T-helper 17 cell (primary cell): ENCODE measurements at places on chromosomes 11 and 22.
A peak's percentile ranks its signal among the peaks of the same experiment; 100 is the strongest.

- no peak for DNase-seq
These were observed 18.9 kb downstream of the AP1B1 start for GRCh38 chr22:29369460-29369859.

GRCh38 chr11:120950880-120951279 is 73.0 kb upstream of the TBCEL start:
- DNase-seq, result no peak

DNA sequence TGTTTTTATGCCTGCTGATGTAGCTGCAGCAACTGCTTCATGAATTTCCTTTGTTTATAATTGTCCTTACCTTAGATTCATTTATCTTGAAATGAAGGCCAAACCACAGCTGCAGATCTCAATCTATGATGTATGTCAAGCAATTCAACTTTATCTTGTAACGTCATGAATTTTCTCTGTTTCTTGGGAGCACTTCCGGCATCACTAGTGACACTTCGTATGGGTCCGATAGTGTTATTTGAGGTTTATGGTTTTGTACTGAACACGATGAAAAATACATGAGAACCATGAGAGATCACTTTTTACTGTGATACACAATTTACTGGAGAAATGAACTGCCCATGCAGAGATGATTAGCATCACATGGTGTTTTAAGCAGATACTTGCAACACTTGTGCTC is 98.5 kb downstream of the CSTPP1 start:
- no peak for DNase-seq

- DNase-seq, result no peak
These were observed 321.6 kb upstream of the B3GAT1 start for GRCh38 chr11:134733646-134734045.

- DNase-seq, result no peak
These were observed 3.0 kb upstream of the NRGN start for GRCh38 chr11:124736736-124737135.

GRCh38 chr22:48098243-48098920 is 1335.9 kb downstream of the TBC1D22A start:
- no peak for DNase-seq

DNA sequence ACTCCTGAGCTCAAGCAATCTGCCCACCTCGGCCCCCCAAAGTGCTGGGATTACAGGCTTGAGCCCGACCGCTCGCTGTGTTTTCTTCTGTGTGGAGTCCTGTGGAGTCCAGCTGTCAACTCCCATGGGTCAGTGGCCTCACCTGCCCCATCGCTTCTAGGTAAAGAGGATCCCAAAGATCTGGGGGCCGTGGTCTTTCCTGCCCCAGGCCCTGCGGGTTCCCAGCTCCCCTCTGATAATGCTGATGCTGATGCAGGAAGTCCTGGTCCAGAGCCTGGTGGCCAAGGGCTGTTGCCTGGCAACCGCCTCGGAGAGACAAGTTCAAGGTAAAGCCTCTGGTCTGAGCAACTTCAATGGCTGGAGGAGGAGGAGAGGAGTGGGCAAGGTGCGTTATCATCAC is 9.6 kb downstream of the SSTR3 start:
- peak; percentile 2 for DNase-seq

- no peak for DNase-seq
These were observed 784.2 kb upstream of the CCDC179 start for GRCh38 chr11:23644443-23644842.

GRCh38 chr11:32843544-32843943 is 13.8 kb downstream of the PRRG4 start:
- DNase-seq, result no peak

DNA sequence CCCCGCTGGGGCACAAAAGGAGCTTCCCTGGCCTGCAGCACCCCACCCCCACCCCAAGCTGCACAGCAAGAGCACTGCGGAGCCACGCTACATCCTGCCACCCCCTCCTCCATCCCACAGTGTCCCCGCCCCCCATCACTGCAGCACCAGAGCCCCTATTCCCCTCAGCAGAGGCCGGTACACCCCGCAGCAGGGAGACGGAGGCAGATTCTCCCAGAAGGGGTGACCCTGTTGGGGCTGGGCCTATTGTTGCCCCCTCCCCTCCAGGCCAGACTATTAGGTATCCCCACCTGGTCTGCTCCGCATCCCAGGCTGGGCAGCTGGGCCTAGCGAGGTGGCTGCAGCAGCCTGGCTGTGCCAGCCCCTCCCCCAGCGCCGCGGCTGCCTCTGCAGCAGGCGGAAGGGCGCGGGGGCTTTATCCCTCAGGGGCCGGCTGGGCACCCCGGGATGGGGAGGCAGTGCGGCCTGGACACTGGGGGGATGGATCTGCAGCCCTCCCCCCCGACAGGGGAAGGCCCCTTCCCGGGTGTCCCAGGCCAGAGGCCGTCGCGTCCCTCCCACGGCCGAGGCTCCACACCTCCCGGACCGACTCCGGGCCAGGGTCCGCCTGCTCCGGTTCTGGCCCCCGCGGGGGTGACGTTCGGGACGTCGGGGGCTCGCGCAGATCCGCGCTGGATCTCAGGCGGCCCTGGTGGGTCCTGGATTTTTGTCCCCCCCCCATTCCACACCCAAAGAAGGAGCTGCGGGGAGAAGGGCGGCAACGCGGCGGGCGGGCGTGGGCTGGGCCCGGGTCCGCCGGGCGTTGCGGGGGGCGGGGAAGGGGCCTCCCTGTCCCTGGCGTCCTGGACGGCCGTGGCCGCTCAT is 943 bp downstream of the DUSP8 start:
- DNase-seq, result no peak

- no peak for DNase-seq
These were observed 60.5 kb upstream of the ARHGAP32 start for GRCh38 chr11:129252621-129253020.

GRCh38 chr11:47523490-47524225 is 29.3 kb downstream of the CELF1 start:
- peak; percentile 21 for DNase-seq

DNA sequence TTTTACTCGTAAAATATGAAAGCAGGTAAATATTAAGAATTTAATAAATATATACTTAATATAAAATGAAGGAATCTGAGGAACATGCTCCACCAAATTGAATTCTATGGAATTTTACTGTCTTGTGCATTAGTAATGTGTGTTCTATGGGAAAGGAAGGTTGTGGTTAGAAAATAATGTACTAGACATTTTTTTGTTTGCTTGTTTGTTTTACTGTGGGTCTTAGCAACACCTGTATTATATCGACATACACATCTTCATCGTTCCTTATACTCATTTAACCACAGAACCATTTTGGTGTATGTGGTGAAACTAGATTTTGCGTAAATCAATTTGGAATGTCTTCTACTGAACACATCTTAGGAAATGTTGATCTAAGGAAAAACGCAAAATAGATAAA is 114.1 kb upstream of the MTMR2 start:
- no peak for DNase-seq

DNA sequence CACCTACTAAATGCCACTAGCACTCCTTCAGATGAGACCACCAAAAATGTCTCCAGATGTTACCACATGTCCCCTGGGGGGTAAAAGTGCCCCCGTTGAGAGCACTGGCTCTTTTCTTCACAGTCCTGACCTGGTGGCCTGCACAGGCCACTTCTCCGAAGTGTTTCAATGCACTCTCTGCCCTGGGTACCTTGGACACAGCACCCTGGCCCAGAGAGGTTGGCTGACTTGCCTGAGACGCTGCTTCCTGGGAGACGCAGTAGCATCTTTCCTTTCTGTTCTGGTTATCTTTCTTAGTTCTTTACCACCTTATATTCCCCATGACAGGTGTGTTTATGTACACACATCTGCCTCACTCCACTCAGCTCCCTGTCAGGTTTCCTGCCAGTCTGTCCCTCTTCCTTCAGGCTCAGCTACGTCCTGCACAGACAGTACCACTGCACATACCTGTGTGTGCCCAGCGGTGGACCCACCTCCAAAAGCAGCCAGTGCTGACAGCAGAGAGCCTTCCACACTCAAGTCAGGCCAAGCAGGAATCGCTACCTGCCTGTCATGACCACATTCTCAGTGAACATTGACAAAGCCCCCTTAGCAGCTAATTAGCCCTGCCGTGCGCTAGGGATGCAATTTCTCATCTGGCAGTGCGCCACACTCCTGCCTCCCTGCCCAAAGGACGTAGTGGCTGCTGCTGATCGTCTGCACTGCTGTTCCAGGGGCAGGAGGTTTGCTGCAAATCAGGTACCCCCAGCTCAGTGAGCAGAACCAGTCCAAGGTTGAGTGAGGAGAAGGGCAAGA is 39.0 kb downstream of the FAM83F start:
- DNase-seq, result no peak

DNA sequence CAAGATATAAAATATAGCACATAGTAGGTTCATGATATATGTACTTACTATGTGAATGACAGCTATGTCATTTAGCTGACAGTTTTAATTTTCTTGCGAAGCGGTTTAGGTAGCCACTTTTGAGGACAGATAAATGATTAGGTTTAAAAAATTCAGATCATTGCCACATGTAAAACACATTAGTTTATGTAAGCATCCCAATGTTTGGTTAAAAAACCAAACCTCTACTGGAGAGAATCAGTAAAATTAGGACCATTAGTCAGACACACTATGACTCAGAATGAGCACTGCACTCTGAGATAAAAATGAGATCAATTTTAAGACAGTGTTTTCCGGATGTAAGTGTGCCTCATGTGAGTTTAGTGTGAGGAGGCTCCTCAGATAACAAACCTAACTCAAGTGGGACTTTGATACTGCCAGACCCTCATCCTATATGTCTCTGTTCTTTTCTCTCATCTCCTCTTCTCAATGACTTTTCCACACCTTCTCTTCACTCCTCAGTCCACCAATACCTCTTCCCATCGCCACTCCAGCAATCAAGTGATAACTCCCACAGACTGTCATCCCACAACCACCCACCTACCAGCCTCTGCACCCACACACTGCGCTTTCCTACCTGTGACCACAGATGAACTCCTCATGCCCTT is 6.8 kb upstream of the OR2AT4 start:
- no peak for DNase-seq

DNA sequence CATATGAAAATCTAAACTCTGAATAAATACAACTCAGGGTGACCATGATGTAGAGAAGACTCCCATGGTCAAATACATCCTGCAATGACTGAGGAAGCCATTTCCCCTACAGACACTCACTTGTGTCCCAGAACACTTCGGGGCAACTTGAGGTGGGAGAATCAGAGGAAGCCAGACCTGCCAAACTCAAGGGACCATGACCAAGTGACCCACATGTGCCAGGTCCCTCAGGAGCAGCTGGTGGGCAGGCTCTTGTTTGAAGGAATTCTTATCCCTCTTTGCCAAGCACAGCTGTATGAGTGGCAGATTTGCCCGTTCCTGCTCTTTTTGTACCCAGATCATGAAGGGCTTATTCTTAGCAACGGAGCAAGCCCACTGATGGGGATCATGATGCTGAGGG is 17.8 kb downstream of the SPATA19 start:
- no peak for DNase-seq

DNA sequence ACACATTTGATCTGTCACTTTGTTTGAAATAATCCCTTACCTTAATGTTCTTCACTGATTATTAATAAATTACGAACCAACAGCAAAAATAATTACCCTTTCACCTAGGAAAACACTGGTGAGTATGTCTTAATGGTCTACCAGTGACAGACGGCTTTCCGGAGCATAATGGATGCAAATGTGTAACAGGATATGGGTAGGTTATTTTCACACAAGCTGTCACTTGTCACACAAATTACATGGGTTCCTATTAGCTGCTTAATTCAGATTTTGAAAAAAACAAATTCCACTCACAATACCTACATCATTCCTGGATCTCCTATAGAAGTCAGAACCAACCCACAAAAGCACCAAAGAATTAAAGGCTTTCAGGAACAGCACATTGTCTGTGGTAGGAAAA is 127.9 kb downstream of the WT1 start:
- no peak for DNase-seq

DNA sequence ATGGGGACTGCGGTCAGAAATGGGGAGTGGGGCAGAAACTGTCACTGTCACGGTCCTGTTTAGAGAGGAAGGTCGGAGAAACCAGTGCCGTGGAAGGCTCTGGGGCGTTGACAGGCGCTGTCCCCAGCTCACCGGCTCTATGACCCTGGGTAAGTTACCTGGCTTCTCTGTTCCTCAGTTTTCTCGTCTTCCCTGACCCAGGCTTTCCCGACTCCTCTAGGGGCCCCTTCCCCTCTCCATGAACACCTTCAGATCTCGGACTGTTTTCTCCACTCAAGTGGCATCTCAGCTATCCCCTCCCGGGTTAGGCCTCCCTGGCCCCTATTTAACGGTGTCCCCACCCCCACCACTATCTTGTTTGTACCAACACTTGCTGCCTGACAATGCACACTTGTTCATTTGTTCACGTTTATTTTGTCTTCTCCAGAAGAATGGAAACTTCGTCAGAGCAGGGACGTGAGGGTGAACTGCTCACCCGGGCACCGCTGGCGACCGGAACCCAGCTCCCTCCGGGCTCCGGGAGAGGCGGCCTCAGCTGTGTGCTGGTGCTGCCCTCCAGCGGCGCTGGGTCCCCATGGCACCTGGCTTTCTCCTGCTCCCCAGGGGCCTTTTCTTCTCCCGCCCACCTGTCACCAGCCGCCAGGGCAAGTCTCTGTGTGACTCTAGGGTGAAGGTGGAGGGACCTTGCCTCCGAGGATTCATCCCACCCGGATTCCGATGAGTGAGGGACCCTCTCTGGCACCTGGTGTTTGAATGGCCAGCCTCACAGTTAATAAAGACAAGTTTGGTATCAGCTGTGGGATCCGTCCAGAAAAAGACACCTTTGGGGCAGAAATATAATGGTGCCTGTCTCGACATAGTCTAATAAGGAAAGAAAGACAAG is 33.1 kb upstream of the SLC35C1 start:
- DNase-seq, result peak; percentile 72

DNA sequence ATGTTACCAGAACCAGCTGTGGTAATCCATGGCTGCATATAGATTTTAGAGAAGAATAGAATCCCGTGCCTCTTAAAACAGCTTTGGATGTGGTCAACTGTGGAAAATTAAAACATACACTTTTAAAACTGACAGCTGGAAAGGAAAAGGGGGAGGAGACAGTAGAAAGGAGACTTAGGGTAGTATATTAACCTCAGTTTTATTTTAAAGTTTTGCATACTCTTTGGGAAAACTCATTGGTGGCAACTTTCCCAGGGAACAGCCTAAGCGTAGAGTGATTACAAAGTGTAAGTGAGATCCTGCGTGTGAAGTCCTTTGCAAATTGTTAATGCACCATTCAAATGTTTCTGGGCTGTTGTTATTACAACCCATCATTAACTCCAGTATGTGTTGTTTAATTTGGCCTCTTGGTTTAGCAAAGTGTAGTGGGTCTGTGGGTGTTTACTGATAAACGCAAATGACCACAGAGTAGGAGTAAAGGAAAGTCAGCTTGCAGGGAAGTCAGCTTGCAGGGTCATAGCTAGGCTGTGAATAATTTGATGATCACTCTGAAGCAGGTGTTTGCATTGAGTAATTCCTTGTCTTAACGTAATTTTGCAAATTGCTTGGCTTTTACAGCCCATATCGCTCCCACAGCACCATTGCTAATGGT is 88.0 kb upstream of the DBX1 start:
- no peak for DNase-seq
